ENCODE measurements at places on chromosomes 1 and 21.

GRCh38 chr1:14678011-14678638 is 79.6 kb downstream of the KAZN start:
- DNase-seq = no peak

- DNase-seq = no peak
Measured at GRCh38 chr1:39970274-39970673, 15.3 kb downstream of the MFSD2A start.

DNA sequence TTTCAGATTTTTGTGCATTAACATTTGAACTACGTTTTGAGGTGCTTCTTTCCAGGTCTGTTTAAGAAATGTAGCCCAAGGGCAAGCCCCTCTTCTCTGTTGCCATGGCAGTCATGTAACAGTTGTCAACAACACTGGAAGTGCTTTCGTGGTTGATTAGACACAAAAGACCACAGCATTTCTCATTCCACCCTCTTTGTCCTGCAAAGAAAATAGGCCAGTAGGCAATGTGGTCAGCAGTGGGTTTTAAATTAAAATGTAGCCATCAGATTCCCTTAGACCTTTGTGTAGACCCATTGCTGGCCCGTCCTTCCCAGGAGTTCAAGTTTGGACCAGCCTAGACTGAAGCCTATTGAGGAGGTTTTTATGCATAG is 35.4 kb downstream of the VANGL1 start:
- no peak for DNase-seq

- DNase-seq = no peak
Measured at GRCh38 chr1:224799083-224799482, 130.4 kb upstream of the DNAH14 start.

DNA sequence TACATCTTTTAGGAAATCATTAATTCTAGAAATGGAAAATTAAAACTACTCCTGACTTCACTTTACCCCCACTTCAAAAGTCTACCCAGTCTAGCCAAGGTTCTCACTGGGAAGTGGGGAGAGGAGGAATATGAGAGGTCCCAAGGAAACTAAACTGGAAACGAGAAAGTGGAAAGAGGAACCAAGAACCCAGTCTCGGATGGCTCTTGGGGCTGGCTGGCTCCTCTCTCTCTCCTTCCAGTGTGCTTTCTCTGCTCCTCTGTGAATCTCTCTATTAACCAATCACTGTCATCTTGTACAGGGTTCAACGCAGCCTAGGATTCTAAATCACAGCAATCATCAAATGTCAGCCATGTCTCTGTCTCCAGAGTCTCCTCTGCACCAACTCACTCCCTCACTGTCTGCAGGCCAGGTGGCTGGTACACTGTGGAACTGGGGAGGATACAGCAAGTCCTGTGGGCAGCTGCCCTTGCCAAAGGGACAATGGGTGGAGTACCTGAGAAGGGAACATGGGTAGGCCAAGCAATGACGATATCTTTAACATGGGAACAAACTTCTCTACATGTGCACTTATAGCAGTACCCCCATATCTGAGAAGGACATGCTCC is 33.7 kb downstream of the GNB1 start:
- DNase-seq = no peak

- DNase-seq = no peak
Measured at GRCh38 chr1:202645097-202645476, 65.2 kb downstream of the SYT2 start.

DNA sequence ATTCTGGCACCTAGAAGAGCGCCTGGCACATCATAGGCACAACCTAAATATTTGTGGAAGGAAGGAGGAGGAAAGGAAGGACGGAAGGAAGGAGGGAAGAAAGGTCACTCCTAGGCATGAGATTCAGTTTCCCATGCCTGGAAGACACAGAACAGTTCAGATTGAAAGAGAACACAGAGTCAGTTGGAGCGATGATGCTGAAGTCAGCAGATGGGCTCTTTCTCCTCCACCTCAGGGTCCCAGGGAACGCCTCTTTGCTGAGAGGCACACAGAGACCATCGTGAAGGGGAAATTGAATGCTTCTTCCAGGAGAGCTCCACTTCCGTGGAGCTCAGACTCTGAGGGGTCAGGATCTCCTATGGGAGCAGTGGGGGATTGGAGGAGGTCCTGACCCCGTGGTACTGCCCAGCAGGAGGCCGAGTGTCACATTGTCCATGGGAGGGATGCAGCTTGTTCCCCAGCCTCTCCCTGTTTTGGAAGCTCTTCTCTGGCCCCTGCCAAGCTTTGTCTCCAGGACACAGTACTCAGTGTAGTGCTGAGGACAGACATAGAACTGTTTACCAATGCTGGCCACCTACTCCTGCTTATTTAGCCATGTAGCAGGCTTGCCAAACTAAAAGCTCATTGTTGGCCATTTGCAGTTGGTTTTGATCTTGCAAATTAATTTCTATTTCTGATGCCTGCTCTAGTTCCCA is 2.4 kb downstream of the MYBPHL start:
- no peak for DNase-seq

- no peak for DNase-seq
Measured at GRCh38 chr1:226934483-226935237, 5.4 kb upstream of the COQ8A start.

DNA sequence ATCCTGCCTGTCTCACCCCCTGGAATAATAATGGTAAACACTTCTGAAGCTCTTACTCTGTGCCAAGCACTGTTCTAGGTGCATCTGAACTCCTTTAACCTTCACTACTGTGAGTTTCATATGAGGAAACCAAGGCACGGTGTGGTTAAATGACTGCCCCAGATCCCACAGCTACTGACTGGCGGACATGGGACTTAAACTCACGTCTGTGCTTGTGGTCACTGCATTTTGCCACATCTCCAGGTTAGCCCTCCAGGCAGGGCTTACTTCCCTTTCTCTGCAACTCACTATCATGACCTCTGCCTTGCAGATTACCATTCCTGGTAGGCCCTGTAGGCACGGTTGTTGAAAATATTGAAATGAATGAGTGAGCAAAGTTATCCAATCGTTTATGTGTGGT is 83.4 kb downstream of the ADSS2 start:
- no peak for DNase-seq

- no peak for DNase-seq
Measured at GRCh38 chr1:54486907-54487306, 61.1 kb upstream of the ACOT11 start.

DNA sequence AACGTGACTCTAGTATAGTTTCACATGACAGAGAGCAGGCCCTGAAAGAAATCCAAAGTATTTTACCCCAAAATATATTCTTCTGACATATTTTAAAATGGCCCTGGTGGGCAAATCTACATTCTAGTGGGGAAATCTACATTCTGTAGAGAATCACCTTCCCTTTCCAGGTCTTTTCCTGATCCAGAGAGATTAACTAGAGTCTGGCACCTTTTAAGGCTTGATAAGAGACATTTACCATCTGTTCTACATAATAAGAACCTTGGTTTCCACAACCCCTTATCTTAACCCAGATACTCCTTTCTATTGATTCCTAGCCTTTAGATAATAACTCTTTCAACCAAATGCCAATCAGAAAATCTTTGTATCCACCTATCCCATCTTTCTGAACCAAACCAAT is 17.0 kb upstream of the L1TD1 start:
- DNase-seq = no peak

- DNase-seq = no peak
Measured at GRCh38 chr1:195591917-195592672, 1016.1 kb downstream of the KCNT2 start.

DNA sequence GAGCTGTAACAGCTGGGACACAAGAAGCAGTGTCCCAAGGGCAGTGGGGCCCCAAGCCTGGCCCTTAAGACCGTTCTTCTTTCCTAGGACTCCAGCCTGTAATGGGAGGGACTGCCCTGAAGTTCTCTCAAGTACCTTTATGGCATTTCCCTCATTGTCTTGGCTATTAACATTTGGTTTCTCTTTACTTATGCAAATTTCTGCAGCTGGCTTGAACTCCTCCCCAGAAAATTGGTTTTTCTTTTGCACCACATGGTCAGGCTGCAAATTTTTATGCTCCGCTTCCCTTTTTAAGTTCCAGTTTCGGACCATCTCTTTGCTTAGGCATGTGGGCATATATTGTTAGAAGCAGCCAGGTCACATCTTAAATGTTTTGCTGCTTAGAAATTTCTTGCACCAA is 3.1 kb upstream of the MROH9 start:
- no peak for DNase-seq

DNA sequence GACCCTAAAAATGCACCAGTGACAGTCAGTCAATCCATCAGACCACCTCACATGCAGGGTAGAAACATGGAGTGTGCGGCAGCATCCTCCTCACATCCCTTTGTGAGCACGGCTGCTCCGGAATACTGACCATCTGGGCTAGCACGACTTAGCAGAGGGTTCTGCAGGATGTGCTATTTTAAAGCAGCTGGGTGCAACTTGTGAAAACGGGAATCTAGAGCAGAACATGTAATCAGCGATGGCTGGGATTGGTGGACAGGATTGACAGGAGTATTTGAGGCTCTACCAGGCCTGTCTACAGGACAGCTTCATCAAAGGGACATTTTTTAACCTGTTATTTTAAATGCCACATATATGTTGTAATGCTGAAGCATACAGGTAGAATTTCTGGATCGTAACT is 16.8 kb upstream of the PLEKHM2 start:
- DNase-seq = no peak

DNA sequence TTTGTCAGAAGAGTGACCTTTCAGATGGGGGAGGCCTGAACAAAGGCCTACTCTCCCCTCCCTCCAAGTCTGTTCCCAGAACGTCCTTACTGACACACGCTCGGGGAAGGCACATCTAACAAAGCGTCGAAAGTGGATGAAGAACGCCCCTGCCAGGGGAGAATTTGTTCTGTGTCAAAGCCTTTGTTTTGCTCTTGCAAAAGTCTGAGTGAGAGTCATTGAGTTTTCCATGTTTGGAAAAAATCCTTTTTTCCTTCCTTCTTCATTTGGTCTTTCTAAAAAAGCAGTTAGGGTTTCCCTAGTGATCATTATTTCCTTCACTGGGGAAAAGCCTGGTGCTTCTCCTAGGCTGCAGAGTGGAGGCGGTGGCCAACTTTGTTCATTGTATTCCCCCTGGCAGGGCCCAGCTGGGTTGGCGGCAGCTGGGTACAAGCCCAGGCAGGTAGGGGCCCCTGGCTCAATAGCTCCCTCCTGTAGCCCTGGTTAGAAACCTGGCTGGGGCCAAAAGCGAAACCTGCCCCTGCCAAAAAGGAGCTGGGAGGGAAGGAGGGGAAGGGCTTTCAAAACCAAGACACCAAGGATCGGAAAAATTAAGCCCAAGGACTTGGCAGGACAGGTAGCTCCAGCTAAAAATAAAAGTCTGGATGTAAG is 81.1 kb downstream of the ITPKB start:
- DNase-seq = peak; percentile 73

- DNase-seq = no peak
Measured at GRCh38 chr1:236746785-236747184, 48.3 kb upstream of the MTR start.

- DNase-seq = no peak
Measured at GRCh38 chr1:230100932-230101331, 33.9 kb downstream of the GALNT2 start.

GRCh38 chr1:20466273-20466672 is 19.7 kb downstream of the CAMK2N1 start:
- no peak for DNase-seq

DNA sequence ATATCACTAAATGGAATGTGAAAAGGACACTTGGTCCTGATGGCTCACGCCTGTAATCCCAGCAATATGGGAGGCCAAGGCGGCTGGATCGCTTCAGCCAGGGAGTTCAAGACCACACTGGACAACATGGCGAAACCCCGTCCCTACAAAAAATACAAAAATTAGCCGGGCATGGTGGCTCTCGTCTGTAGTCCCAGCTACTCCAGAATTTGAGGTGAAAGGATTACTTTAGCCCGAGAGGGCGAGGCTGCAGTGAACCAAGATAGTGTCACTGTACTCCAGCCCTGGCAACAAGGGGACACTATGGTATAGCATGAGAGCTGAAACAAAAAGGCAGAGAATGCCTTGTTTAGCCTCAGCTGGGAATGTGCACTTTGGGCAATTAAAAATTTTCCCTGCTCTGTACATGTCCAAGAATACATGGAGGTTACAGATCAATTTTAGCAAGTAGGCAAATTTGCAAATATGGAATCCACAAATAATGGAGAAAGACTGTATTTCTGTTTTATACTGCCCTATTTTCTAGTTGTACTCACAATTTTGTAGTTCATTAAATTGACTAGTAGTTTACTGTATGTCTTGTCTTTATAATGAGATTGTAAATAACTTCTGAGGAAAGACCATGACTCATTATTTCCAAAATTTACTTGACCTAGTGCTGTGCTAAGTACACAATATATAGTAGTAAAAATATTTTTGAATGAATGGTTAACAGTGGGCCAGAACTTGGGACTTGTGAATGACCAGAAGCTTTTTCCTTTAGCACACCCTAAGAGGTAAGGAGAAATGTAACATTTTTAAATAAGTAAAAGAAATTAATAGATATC is 2.0 kb upstream of the ANGEL2 start:
- no peak for DNase-seq

DNA sequence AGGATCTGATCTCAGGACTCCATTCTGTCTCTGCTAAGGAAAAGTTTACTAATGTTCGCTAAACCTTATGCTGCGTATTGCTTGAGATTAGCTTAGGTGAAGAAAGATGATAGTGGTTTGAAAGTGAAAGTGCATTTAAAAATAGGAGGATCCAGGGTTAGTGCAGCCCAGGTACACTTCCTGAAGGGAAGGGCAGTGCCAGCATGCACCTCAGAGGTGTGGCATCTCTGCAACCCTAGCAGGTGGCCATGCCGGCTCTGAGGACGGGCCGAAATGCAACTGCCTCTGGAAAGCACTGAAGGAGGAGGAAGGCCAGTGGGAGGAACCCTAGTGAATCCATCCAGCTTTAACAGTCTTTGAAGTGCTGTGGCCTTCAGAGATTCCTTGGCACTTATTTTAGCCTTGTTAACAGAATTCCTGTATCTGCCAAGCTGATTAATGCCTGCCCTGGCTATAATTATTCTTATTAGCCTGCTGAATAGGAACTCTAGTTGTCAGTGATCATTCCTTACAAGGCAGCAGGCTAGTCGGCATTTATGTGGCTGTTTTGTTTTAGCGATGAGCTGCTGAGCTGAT is 5.5 kb downstream of the PTGFRN start:
- no peak for DNase-seq

DNA sequence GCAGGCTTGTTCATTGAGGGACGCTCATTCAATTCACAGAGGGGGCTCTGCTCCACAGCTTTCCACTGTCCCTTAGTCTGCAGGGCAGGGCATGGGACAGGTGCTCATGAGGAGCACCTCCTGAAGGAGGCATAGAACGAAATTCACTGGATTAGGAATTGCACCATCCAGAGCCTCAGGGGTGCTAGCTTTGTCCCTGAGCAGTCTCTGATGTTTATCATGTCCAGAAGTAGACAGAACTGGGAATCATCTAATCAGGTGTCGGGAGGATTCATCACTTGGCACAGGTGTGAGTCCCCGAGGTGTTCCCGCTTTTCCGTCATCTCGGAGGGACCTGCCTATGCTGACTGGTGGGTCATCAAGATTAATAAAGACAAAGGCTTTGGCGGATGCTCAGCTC is 321.4 kb downstream of the AJAP1 start:
- DNase-seq = no peak

- peak; percentile 7 for DNase-seq
Measured at GRCh38 chr1:31723828-31724359, 20.1 kb upstream of the COL16A1 start.

GRCh38 chr1:42963378-42964043 is 4.8 kb upstream of the SLC2A1 start:
- no peak for DNase-seq
